ENCODE measurements at places on chromosomes 16 and 17. TPM values are rescaled to one million over a fixed set of nuclear protein-coding genes. Genes with fewer than 3 reads are reported as not detected.

The NAGS gene
- total RNA-seq = 0.71 TPM

The EVI2B gene
- 0.09 TPM for total RNA-seq

The KRTAP4-6 gene
- total RNA-seq = not detected

The GPR139 gene
- not detected for total RNA-seq

The TMC8 gene
- not detected for total RNA-seq

The CCDC144A gene
- total RNA-seq = 3.5 TPM

The CACNA1G gene
- total RNA-seq = under 0.01 TPM

The C17orf113 gene
- 0.14 TPM for total RNA-seq

The MEOX1 gene
- under 0.01 TPM for total RNA-seq

The CFAP119 gene
- 2.4 TPM for total RNA-seq

The TPPP3 gene
- 1.00 TPM for total RNA-seq

The SPATA22 gene
- 1.8 TPM for total RNA-seq

The CCL16 gene
- total RNA-seq = not detected
